Stimulated activated CD4-positive, alpha-beta T cell treated with anti-CD3 and anti-CD28 coated beads, Interleukin-2, amount 100 ng/mL, for 24 hours (primary cell): ENCODE measurements at places on chromosomes 1 and 21.
A peak's percentile ranks its signal among the peaks of the same experiment; 100 is the strongest.

- no peak for DNase-seq
Observed at GRCh38 chr1:27519331-27520258, 29.6 kb upstream of the WASF2 start.

GRCh38 chr1:234672349-234673135, 62.6 kb upstream of the IRF2BP2 start:
- DNase-seq: no peak

GRCh38 chr1:86466986-86467385, 1.7 kb upstream of the CLCA1 start:
- no peak for DNase-seq

GRCh38 chr1:89008511-89008910, 14.2 kb downstream of the GBP3 start:
- no peak for DNase-seq

GRCh38 chr1:65812065-65812464, 19.4 kb downstream of the PDE4B start:
- DNase-seq: peak; percentile 55

- DNase-seq: peak; percentile 90
Observed at GRCh38 chr1:30801771-30802198, 44.2 kb upstream of the LAPTM5 start.

GRCh38 chr1:115465802-115466363, 127.8 kb upstream of the NGF start:
- no peak for DNase-seq

- DNase-seq: no peak
Observed at GRCh38 chr1:154824179-154825000, 45.7 kb downstream of the KCNN3 start.

DNA sequence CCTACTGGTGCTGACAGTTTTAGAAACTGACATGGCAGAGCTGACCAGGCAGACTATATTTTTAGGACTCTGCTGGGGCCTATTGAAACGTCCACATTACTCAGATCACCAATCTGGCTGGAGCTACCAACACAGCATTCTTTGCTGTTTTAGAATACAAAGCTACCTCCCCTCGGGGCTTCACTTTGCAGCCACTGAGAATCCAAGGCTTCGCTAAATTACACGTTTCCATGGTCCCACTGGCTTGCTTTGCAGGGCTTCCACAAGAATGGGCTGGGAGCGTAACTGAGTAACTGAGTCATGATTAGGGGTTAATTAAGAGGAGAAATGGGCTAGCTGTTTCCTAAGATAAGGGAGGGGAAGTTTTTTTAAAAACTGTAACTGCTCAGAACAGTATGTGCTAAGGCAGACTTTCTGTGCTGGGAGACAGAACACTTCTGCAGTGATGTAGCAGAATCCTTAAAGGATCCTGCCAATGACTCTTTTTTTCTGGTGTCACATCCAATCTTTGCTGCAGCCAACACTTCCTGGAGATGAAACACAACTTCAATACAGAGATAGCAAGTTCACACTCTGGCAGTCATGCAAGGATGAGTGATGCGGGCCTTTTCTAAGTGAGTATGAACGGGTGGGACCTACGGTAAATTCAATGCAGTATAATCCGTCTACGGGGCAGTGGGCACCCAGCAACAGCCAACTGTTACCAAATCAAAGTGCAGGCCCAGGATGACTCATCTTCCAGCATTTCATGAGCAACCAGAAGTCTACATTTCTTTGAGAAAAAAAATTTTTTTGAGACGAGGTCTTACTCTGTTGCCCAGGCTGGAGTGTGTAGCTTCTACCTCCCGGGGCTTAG, 21.5 kb downstream of the NDUFS5 start:
- no peak for DNase-seq

GRCh38 chr1:234134878-234135277, 230.4 kb downstream of the SLC35F3 start:
- DNase-seq: no peak

DNA sequence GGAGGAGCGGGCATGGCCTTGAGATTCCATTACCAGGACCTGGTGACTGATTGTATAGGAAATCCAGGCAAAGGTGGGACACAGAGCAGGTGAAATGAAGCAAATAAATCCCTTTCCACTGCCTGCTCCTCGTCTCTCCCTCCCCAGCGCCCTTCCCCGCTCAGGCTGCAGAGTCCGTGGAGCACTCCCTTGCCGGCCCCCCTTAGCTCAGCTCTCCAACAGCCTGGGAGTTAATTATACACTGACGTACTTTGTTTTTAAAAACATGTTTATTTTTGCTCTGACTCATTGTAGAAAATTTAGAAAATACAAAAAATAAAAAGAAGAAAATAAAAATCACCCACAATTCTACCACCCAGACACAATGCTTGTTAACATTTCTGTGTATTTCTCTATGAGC, 61.7 kb downstream of the LGR6 start:
- no peak for DNase-seq

DNA sequence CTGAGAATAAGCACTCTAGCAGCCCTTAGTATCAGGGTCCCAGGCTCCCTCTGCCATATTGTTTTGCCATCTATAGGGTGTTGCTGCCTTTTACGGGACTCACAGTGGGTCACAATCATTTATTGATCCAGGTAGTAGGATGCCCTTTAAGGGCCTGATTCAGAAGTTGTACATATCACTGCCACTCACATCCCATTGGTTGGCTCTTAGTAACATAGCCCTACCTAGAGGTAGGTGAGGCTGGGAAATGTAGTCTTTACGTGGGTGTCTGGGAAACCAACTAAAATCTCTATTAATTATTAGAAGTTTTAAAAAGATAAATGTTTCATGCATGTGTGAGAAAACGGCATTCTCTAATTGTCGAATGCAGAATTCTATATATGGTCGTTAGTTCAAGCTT, 78.8 kb upstream of the ATP5PO start:
- no peak for DNase-seq

DNA sequence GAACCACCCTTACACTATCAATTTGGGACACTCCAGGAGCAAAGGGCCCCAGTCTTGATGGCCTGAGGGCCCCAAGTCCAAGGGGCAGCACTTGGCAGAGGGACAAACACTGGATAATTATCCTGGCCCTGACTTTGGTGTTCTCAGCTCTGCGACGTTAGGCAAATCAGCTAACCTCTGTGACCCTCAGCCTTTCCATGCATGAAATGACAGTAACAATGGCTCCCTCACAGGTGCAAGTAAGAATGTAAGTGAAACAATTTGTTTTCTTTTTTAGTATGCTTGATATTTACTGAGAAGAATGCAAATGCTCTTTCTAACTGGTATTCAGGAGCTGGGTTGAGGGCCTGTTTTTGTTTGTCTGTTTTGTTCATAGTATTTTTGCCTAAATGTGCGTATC, 61.6 kb upstream of the PRDX6 start:
- no peak for DNase-seq

DNA sequence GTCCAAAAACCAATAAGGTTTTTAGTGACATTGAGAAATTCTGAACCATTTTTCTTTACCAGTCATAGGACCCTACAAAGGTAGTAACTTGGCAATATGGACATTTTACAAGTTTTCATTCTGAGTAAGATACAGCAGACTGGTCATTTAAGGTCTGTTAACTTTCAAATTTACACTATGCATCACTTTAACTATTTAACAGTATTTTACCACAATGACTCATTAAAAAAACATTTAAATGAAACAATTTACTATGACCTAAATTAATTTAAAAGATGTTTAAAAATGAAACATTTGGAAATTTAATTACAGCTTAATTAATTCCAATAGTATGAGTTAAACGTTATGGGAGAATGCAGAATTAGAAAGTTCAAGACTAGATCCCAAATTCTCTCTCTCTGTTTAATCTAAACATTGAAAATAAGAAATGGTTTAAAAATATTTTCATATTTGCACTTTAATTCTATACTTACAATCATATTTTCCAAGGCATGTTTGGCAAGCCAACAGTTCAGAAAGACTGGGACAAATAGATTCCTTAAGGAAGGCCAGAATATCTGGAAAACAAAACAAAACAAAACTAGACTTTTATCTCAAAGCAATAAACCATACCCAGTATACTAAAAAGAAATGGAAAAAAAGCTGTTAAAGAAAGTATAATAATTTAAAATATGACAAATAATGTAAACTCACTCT, 140.9 kb downstream of the KCNT2 start:
- no peak for DNase-seq

DNA sequence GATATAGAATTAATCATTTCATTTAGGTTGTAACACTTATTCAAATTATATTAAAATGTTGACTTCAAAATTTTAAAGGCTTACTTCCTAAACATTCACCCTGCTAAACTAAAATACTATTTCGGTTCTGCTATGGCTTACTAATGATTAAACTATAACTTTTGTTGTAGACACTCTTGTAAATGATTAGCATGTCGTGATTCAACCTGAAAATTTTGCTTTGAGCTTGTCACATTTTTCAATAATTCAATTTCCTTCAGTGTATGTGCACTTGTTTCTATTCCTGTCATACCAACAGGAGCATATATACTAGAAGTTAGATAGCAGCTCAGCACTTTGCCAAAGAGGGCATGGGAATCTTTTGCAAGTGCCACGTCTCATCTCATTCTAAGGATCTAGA, 1018.8 kb downstream of the AMY1C start:
- DNase-seq: no peak

DNA sequence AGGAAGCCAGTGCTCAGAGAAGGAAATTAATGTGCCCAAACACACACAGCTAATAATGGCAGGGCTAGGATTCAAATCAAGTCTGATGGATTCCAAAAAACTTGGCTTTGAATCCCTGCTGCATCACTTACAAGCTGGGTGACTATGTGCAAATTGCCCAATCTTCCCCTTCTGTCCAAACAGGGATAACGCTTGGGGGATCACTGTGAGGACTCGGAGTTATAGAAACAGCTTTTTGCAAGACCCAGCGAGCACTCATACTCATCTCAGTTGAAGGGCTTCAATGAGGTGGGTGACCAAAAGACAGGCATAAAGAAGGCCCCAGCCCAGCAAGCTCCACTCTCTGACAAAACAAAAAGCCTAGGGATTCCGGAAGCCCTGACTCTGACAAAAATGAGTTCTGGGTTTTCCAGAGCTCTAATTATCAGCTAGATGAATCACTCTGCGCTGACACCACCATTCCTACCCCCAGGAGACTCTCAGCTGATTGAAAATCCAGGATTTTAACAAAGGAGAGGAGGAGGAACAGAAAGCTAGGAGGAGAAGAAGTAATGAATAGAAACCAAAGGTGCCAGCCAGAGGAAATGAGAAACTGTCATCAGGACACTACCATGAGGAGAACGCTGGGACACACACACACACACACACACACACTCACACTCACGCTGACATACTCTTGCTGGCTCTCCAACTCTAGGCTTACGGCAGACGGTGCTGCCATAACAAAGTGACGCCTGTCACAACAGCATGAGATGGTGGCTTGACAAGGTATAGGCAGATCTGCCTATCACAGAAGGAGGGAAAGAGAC, 1.6 kb upstream of the STK40 start:
- no peak for DNase-seq

DNA sequence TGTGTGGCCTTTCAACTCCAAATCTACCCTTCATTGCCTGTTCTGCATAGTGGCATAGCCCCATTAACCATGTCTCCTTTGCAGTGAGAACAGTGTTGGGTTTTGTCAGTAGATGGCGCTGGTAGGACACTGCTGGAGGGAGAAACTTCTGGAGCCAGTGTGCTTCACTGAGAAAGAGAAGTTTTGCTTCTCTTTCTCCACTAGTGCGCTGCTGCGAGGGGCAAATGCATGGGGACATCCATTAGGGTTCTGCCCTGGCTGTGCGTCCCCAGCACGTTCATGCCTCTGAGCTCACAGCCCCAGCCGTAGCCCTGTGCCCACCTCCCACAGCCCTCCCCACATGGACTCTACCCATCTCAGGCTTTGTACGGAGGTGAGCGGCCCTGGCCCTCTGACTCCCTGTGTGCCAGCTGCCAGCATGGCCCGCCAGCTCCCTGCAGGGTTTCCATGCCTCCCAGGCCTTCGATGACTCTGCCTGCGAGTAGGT, 53.1 kb downstream of the RIMS3 start:
- peak; percentile 74 for DNase-seq

DNA sequence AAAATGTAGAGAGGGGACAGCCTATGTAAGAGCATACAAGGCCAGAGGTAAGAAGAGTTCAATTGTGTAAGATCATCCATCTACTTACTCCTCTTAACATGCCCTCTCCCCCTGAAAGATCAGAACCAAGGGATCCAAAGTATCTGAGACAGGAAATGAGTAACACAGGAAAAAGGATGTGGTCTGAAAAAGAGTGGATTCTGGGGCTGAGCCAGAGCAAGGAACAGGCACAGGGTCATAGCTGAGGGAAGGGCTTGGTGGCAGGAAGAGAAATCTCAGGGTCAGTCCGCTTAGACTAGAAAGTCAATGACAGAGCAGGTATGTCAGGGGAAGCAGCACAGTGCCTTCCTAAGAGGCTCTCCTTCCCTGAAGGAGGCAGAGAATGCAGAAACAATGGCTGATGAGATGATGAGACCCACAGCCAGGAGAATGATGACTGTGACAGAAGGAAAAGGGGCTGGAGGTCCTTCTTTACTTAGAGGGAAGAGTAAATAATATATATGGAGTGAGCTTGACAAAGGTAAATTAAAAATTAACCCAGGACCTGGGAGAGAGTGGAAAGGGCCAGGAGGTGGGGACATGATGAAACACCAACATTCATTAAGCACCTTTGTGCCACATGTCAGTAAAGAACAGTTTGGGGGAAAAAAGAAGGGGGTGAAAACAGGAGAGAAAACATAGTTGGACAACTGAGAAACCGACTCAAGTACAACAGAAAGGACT, 26.2 kb upstream of the A3GALT2 start:
- no peak for DNase-seq

DNA sequence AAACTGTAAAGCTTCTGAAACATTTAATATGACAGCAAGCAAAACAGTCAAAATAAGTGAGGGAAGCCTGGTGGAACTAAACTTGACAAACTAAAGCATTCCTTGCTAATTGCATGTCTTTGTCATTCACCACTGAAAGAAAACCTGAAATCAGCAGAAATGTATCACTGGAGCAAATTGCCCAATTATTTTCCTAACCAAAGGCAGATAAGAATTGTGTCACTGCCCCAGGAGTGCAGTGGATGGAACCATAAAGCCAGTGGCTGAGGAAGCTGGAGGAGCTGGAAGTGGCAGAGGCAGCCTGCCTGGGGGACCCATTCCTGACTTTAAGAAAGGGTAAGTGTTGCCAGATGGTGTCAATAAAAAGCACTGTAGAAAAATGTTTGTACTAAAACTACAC, 2.7 kb upstream of the SLC30A10 start:
- no peak for DNase-seq

DNA sequence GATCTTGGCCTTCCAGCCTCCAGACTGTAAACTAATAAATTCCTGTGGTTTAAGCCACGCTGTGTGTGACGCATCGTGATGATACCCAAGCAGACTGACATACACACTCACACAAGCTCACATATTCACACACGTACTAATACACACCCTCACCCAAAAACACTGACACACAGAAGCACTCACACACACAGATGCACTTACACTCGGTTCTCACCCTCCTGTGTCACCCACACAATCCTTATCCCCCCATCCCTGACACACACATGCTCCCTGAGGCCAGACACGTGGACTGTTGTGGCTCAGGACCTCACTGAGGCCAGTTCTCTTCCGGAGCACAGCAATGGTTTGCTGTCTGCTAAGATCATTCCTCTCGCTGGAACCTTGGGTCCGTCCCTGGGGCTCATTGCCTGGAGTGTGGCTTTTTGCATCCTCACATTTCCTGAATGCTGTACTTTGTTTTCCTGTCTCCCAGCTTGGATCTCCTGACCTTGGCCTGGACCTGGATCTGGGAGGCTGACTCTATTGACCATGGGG, 76.9 kb upstream of the LYST start:
- DNase-seq: no peak

GRCh38 chr1:196546272-196547111, 61.7 kb downstream of the KCNT2 start:
- no peak for DNase-seq
